ENCODE measurements at places on chromosomes 7 and 10. TPM values are rescaled to one million over a fixed set of nuclear protein-coding genes. Genes with fewer than 3 reads are reported as not detected.

- peak; percentile 92 for DNase-seq
Observed at GRCh38 chr7:35985126-35985754, 167.8 kb upstream of the EEPD1 start.

GRCh38 chr10:99619090-99619800 is 994 bp downstream of the SLC25A28 start:
- DNase-seq, result no peak

GRCh38 chr7:121076350-121077164 is 88.0 kb downstream of the CPED1 start:
- no peak for DNase-seq

DNA sequence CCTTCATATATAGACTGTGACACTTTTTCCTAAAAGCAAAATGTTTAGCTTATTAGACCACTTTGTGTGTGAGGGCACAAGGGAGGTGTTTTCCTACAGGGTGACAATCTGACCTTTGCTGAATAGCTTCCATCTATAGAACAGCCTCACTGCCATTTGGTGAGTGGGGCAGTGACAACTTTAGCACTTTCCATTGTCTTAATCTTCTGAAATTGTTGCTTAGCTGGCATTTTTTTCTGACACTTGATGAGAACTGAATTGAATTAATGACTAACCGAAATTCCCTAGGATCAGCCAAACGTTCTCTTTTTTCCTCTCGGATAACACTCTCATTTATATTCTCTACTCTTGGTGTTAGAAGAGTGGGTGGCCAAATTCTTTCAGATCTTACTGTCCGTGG is 30.2 kb downstream of the KDM7A start:
- DNase-seq, result no peak

The LRRN3 gene
- polyA plus RNA-seq, result 25.1 TPM

The SPDYE16 gene
- 0.09 TPM for polyA plus RNA-seq

GRCh38 chr7:115728518-115728917 is 302.0 kb downstream of the TFEC start:
- DNase-seq, result no peak

GRCh38 chr10:109464949-109465348 is 458.4 kb downstream of the XPNPEP1 start:
- DNase-seq, result no peak

GRCh38 chr10:78203915-78204818 is 170.5 kb downstream of the RPS24 start:
- DNase-seq, result peak; percentile 72

The AKR1E2 gene
- 3.1 TPM for polyA plus RNA-seq

DNA sequence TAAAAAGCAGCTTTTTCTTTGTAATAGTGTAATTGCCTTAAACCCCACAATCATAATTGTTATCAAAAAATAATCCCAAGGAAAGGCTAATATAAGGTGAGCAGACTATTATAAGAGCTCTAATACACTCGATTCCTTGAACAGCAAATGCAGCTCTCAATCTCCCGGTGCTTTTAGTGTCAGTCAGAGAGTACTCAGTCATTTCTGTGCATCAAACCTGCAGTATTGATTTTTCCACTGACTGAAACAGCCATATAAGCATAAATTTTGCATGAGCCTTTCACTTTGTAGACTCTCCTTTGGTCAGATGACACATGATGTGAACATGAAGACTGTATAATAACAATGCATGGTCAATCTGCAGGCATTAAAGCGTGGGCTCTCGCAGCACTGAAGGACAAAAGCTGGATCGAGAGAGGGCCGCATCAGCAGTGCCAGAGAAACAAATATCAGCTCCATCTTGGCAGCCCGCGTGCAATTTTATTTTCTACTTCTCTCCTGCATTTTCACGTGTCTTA is 272.0 kb downstream of the POU6F2 start:
- no peak for DNase-seq

- no peak for DNase-seq
Observed at GRCh38 chr10:125096371-125096770, 64.0 kb downstream of the CTBP2 start.

The INA gene
- 0.16 TPM for polyA plus RNA-seq

GRCh38 chr7:139294241-139294640 is 46.9 kb upstream of the FMC1 start:
- DNase-seq, result no peak

DNA sequence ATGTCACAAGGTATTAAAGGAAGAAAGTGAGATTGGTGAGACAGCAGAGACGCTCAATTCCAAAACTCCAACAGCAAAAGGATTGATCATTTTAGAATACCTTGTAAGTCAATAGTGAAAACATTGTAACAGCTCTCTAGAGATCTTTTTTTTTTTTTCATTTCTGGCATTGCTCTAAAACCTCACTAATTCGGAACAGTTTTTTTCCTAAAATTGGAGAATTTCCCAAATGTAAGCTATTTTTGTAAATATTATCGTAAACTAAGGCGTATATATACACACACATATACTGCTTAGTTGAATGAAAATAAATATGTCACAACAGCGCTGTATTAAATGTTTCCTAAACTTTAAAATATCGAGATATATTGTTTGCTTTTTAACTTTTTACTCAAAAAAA is 30.6 kb upstream of the CELF2 start:
- DNase-seq, result no peak

The TRIM50 gene
- polyA plus RNA-seq, result 0.07 TPM

GRCh38 chr7:152411389-152411788 is 24.4 kb downstream of the KMT2C start:
- DNase-seq, result no peak

The MUC12 gene
- polyA plus RNA-seq, result 0.63 TPM

- no peak for DNase-seq
Observed at GRCh38 chr7:142250705-142251104, 7.2 kb downstream of the PRSS58 start.

DNA sequence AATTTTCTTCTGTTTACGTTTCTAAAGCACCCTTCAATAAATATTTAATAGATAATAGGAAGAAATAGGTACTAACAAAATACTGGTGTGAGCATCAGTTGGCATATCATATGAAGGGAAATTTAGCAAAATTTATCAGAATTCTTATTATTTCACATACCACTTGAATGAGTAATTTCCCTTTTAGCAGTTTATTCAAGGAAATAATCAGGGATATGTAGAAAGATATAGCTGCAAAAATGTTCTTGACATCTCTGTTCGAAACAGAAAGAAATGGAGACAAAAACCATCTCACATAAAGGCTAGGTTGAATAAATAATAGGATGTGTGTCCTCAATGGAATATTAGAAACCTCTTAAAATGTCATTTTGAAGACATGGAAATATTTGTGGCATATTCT is 35.8 kb upstream of the PIP4K2A start:
- no peak for DNase-seq

DNA sequence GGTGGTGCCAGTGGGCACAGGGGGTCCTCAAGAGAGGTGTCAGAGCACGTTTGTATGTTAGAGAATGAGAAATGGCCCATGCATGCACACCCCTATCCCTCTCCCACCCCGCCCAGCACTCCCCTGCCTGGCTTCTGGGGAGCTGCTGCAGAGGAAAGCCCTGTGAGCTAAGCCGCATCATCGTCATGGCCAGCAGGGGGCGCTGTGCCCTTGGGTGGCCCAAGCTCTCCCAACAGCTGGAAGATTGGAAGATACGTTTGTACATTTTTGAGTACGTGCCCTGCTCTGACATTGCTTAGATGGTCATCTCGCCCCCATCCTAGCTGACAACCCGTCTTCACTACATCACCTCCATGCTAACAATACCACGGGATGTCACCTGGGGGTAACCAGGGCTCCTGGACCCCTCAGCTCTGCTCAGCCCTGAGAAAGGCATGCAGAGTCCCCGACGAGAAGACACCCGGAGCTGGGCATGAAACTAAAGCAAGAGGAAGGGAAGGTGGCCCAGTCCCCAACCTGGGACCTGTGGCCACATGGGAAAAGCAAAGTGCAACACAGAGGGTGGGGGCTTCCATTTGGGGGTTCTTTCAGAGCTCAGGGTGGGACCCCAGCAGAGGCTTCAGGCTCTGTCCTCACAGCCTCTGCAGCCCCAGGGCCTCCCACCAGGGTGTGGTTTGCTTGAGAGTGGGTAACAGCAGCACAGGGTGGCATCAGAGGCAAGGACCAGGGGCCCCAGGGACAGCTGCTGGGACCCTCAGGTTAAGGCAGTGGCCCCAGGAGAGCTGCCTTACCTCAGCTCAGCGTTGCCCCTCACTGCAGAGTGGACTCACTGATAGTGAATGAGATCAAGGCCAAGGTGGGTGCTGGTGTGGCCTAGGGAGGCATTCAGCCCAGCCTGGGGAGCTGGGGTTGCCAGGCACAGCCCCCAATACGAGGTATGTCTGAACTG is 136.6 kb downstream of the PTPN20 start:
- DNase-seq, result peak; percentile 93

The EBF3 gene
- polyA plus RNA-seq, result 8.5 TPM

GRCh38 chr10:79331709-79332108 is 15.6 kb upstream of the PPIF start:
- DNase-seq, result no peak

- no peak for DNase-seq
Observed at GRCh38 chr10:127939786-127940330, 33.0 kb downstream of the PTPRE start.

GRCh38 chr7:140297192-140297591 is 101.1 kb downstream of the SLC37A3 start:
- DNase-seq, result no peak

DNA sequence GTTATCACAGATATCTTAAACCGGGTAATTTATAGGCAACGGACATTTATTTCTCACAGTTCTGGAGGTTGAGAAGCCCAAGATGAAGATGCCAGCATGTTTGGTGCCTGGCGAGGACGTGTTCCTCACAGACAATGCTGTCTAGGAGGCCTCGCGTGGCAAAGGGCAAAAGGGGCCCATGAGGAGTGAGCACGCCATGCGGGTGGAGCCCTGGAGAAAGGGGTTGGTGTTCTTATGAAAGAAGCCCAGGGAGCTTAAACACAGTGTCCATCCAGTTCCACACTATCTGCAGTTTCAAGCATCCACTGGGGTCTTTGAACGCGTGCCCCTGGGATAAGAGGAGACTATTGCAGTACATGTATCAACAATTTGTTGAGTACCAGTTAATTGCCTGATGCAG is 51.4 kb downstream of the CXCL12 start:
- DNase-seq, result no peak

DNA sequence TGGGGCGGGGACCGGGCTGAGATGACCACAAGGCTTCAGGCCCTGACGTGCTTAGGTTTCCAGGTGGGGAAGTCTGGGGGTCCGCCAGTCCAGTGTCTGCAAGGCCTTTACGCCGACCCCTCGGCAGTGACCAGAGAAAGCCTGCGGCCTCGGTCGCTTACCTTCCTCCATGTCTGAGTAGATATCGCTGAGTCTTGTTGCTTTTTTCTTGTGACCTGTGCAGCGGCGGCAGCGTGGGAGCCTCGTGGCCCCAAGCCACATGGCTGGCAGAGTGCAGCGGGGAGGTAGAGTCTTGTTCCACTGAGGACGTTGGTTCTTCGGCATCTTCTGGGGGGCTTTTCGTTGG is 329 bp downstream of the NOLC1 start:
- no peak for DNase-seq

The MBL2 gene
- not detected for polyA plus RNA-seq

DNA sequence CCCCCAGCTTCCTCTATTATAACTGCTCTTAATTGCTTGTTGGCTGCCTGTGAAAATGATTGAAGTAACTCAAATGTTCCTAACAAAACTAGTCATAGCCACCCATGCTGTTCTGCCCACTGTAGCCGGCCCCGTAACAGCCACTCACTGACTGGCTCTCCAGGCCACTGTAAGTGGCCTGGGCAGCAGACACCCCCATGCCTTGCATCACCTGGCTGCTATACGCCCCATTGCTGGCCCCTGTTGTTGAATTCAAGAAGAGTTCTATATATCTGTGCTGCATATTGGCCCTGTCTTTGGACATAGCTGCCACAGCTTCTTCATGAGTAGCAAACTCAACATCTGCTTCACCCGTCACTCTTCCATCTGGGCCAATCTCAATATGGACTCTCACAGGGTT is 15.1 kb downstream of the FXYD4 start:
- no peak for DNase-seq

DNA sequence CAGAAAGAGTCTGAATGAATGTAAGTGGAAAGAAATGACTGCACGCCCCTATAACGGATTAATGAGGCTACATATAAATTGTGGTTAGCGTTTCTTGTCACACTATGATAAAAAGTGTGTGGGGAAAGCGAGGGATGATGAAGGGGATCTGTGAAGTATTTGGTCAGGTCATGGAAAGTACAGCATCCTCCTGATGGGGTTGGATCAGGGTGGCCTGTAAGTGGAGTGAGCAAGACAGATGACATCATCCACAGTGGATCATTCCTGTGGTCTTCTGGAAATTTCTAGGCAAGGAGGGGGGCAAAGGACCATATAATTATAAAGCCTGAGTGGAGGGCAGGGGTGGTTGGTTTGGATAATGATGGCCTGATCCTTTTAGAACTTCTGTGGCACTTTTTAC is 606.0 kb downstream of the INHBA start:
- DNase-seq, result no peak

- DNase-seq, result no peak
Observed at GRCh38 chr10:51002469-51002868, 71.8 kb upstream of the PRKG1 start.

GRCh38 chr7:141979568-141979967 is 6.0 kb upstream of the TAS2R38 start:
- DNase-seq, result no peak

DNA sequence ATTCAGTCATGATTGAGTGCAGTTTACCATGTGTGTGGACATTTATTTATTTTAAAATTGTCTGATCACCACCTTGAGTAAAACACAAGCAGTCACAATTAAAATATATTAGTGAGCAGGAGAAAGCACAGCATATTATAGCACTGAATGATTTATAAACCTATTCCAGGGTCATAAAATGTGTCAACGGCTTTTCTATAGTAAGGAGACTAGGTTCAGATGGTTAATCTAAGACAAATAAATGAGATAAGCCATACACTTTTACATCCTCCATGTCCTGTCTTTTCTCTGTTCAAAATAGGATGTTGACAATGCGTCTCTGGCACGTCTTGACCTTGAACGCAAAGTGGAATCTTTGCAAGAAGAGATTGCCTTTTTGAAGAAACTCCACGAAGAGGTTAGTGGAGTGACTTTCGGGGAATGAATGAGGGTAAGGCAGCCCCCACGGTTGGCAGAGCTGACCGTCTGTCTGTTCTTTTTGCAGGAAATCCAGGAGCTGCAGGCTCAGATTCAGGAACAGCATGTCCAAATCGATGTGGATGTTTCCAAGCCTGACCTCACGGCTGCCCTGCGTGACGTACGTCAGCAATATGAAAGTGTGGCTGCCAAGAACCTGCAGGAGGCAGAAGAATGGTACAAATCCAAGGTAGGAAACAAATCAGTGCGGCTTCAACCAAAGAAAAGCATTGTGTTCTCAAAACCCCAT is 5.4 kb downstream of the VIM start:
- no peak for DNase-seq

GRCh38 chr7:140230516-140230860 is 53.7 kb upstream of the KDM7A start:
- DNase-seq, result peak; percentile 46

The KCNIP2 gene
- polyA plus RNA-seq, result 729 TPM

- DNase-seq, result no peak
Observed at GRCh38 chr10:76278811-76279460, 847.5 kb downstream of the LRMDA start.

DNA sequence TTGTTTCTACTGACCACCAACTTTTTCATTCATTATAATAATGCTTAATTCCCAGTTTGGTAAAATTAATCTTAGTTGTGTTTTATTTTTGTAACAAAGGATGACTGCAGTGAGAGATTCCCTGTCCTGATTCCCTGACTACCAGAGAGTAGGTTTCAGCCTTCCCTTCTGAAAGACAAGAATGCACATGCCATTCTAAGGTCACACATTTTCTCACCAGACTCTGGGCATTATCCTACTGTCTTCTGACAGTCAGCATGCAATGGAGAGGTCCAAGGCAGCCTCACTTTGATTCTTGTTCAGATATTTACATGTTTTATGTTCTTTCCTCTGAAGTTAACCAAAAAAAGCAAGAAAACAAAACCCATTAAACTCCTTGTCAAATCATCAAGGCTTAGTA is 372.7 kb upstream of the CDC14C start:
- no peak for DNase-seq

All from right cardiac atrium (tissue), 5 donors.